ENCODE measurements at places on chromosomes 5 and 9. TPM values are rescaled to one million over a fixed set of nuclear protein-coding genes. Genes with fewer than 3 reads are reported as not detected.
A peak's percentile ranks its signal among the peaks of the same experiment; 100 is the strongest.

Gene SPIN1
- 88.2 TPM for total RNA-seq

Gene PCSK5
- 9.6 TPM for total RNA-seq

Gene PCDHB12
- total RNA-seq: 14.4 TPM

Gene NUDT12
- 10.9 TPM for total RNA-seq

- H3K27ac ChIP-seq: no peak overlapping the region
- no peak overlapping the region for H3K4me3 ChIP-seq
- no peaks in the 10 kb centered on the region for H3K36me3 ChIP-seq
- H3K27me3 ChIP-seq: no peaks in the 10 kb centered on the region
- peaks cover 8% of the 10 kb centered on the region for H3K4me1 ChIP-seq
- no peak for DNase-seq
Measured at GRCh38 chr9:92295827-92296258, 2.3 kb upstream of the IARS1 start.

DNA sequence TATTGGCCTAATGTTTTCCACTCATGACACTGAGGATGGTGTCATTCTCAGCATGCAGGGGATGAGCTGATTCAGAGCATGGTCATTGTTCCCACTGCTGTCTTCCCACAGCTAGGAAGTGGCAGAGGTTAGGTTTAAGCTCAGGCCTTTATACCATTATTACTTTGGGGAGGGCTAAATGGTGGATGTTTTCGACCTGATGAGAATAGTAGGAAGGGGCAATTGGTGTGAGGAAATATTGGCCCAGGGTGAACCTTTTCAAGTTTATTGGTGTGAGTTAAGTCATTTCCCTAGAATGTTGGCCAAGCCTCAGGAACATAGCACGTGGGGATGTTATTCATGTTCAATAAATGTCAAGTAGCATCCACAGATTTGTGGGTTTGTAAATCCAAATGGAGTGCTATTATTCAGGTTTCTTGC, 59.6 kb downstream of the ARHGAP26 start:
- H3K4me3 ChIP-seq: no peak overlapping the region
- DNase-seq: no peak
- peaks cover 2% of the 10 kb centered on the region for H3K4me1 ChIP-seq
- H3K27ac ChIP-seq: no peak overlapping the region

- no peaks in the 10 kb centered on the region for H3K36me3 ChIP-seq
- H3K27me3 ChIP-seq: peaks cover 5% of the 10 kb centered on the region
- H3K4me3 ChIP-seq: no peak overlapping the region
- H3K4me1 ChIP-seq: peaks cover 9% of the 10 kb centered on the region
- DNase-seq: no peak
Measured at GRCh38 chr9:114314881-114315722, 7.8 kb upstream of the ORM1 start.

DNA sequence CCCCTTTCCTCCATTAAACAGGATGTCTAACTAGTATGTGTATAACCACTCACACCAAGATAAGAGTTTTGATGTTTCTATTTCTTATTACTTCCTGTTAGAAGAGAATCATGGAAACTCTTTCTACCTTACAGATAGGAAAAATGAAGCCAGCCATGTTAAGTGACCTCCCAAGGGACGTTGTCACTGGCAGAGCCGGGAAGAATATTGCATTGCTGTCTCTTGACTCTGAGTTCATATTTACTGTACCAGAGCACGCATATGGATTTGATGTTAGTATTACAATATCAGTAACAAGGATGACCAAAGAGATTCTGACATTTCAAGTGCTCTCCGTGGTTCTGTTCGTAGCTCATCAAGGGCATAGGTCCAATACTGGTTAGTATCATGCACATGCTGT, 12.5 kb upstream of the C5orf63 start:
- no peaks in the 10 kb centered on the region for H3K4me1 ChIP-seq
- DNase-seq: no peak
- no peak overlapping the region for H3K4me3 ChIP-seq

DNA sequence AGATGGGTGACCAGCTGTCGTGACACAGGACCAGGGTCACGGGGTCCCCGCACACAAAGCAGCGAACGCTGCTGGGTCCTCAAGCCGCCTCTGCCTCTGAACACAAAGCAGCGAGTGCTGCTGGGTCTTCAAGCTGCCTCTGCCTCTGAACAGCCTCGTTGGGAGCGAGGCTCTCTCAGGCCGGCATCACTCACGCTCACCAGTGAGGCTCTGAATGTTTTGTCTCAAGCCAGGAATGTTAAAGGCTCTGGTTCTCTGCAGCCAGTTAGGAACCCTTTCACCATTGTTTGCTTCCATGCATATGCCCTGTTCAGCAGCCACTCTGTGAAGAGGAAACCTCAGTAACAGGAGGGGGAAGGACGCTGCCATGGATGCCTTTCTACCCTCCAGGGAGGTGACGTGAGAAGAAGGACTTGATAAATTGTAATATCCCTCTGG, 82.7 kb upstream of the TAF11L2 start:
- DNase-seq: peak; percentile 90
- H3K36me3 ChIP-seq: no peaks in the 10 kb centered on the region
- peaks cover 42% of the 10 kb centered on the region for H3K4me1 ChIP-seq
- H3K27me3 ChIP-seq: peaks cover 13% of the 10 kb centered on the region

DNA sequence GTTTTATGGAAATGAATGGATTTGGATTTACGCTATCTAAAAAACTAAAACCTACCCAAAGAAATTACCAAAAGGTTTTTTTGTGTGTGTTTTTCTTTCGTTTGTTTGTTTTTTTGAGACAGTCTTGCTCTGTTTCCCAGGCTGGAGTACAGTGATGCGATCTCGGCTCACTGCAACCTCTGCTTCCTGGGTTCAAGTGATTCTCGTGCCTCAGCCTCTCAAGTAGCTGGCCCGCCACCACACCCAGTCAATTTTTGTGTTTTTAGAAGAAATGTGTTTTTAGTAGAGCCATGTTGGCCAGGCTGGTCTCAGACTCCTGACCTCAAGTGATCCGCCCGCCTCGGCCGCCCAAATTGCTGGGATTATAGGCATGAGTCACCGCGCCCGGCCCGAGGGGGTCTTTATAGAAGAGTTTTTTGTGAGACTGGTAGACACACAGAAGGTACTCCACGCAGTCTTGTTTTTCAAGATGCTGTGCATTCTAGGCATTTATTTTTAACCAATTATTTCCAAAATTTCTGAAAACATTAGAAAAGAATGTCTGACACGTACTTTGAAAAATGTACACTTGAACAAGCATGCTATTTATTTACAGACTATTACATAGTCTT, 75.7 kb downstream of the NR6A1 start:
- H3K27ac ChIP-seq: no peak overlapping the region
- H3K4me1 ChIP-seq: peaks cover 6% of the 10 kb centered on the region
- no peak for DNase-seq
- no peak overlapping the region for H3K4me3 ChIP-seq
- H3K36me3 ChIP-seq: no peaks in the 10 kb centered on the region

DNA sequence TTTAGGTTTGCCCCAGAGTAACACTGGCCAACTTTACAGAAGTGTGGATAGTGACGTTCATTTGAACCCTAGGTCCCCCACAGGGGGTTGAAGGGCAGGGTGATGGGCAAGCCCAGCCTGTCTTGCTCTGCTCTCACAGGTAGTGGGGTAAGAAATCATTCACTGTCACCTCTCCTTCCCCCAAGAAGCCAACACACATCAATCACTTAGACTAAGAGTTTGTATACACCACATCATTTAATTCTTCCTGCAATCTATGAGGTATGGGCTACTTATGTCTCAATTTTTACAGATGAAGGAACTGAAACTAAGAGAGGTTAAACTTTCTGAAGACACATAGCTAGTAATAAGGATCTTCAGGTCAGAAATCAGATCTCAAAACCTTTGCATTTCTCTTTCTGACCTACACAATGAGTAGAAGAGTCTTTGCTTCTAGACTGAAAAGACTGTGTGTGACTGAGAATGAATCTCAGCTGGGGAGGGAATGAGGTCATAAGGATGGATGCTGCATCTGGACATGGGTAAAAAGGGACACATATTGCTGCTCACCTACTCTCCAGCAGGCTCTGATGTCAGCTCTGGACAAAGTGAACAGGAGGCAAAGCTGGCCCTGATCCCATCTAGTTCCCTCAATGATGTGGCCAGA, 81.0 kb upstream of the EQTN start:
- H3K27ac ChIP-seq: no peak overlapping the region
- no peak for DNase-seq
- no peak overlapping the region for H3K4me3 ChIP-seq
- no peaks in the 10 kb centered on the region for H3K36me3 ChIP-seq

DNA sequence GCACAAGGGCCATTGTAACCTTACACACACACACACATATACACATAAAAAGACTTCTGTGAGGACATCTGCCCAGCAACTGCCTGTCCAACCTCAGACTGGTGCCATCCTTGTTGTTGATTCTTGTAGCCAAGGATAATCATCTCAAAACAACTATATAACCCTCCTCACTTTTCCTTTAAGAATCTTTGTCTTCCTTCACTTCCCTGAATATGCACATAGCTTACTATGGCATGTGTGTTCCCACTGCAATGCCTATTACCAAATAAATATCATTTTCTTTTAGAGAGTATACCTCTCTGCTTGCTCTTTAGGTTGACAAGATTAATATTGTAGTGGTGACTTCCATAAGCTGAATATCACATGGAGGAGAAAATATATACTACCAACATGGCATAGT, 55.2 kb downstream of the APBA1 start:
- DNase-seq: no peak
- H3K27ac ChIP-seq: no peak overlapping the region
- H3K4me3 ChIP-seq: no peak overlapping the region
- no peaks in the 10 kb centered on the region for H3K4me1 ChIP-seq
- no peaks in the 10 kb centered on the region for H3K36me3 ChIP-seq

DNA sequence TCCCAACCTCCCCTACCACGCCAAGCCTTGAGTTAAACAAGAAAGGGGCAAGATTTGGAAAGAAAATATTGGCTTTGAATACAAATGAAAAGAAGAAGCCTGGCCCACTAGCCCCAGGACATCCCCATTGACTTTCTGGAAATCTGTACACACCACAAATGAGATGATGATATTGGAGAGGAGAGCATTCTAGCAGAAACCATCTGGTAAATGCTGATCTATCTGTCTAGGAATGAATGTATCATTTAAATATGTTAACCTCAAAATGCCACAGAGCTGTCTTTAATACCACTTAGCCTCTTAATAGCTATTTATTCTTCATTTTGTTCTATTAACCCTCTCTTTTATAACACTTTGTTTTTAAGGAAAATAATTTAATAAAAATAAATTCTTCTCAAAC, 270.2 kb upstream of the PDE4D start:
- no peak for DNase-seq
- H3K27me3 ChIP-seq: peaks cover 1% of the 10 kb centered on the region
- peaks cover 3% of the 10 kb centered on the region for H3K4me1 ChIP-seq
- H3K36me3 ChIP-seq: no peaks in the 10 kb centered on the region
- H3K4me3 ChIP-seq: no peak overlapping the region
- H3K27ac ChIP-seq: no peak overlapping the region

DNA sequence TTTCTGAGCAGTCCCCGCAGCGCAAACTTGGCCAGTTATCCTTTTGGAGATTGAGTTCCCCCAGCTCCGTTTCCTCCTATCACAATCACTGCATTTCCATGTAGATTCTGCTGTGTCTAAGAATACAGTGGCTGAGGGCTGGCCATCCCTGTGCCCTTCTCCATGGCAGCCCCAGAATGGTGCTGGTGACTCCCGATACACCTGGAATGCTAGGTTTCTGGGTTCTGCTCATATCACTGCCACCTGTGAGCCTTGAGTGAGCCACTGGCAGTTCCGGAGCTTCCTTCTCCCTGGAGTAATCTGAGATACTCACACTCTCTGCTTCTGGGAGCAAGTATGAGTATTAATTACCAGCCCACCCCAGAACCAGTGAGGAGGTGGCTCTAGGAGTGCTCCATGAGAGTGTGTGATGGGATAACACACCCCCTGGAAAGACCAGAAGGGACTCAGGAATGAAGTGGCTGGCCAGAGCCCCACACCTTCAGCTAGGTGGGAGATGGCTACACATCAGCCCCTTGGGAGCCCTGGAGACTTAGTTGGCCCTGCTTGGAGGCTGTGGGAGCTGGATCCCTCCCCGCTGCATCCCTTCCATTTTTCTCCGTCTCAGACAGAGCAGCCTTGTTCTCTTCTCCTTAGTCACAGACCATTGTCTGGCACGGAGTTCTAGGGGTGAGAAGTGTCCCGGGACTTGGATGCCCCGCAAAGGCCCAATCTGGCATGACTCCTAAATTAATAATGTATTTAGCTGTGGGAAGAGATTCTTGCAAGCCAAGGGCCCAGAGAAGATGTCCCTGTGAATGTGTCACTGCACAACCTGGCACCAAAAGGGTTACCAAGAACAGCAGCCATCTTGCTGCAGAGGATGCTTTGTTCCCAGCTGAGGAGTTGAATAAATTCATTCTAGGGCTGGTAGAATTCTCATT, 4.9 kb downstream of the PCDHGC5 start:
- H3K4me1 ChIP-seq: peaks cover 36% of the 10 kb centered on the region
- H3K36me3 ChIP-seq: no peaks in the 10 kb centered on the region
- H3K4me3 ChIP-seq: no peak overlapping the region
- peak overlapping the region; percentile 69 for H3K27ac ChIP-seq
- DNase-seq: no peak

DNA sequence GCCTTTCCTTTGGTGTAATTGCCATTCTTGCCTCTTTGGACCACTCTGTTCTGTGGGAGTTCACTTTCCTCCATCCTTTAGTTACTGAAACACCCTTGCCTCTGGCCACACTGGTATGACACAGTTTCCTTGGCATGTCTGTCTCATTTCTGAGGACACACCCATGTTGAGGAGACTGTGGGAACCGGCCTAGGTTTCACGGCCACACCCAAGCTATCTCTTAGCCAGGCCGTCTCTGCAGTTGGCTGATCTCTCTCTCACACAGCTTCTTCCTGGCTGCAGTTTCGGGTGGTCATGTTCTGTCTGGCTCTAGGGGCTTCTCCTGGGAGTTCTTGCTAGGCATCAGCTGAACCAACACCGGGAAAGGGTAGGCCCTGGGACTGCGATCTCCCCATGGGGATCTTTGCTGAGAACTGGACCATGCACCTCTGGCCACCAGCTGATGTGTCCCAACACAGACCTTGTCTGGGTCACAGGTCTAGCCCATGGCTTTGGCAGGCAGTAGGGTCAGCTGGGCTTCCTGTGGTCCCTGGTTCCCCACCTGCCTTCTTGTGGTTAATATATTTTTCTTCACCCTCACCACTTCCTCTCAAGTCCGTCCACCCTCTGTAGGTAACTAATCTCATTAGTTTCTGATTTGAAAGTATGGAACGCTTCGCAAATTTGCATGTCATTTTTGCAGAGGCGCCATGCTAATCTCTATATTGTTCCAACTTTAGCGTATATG, 24.9 kb downstream of the ARHGEF37 start:
- H3K4me3 ChIP-seq: no peak overlapping the region
- no peaks in the 10 kb centered on the region for H3K4me1 ChIP-seq
- H3K27me3 ChIP-seq: no peaks in the 10 kb centered on the region
- no peaks in the 10 kb centered on the region for H3K36me3 ChIP-seq
- DNase-seq: no peak

DNA sequence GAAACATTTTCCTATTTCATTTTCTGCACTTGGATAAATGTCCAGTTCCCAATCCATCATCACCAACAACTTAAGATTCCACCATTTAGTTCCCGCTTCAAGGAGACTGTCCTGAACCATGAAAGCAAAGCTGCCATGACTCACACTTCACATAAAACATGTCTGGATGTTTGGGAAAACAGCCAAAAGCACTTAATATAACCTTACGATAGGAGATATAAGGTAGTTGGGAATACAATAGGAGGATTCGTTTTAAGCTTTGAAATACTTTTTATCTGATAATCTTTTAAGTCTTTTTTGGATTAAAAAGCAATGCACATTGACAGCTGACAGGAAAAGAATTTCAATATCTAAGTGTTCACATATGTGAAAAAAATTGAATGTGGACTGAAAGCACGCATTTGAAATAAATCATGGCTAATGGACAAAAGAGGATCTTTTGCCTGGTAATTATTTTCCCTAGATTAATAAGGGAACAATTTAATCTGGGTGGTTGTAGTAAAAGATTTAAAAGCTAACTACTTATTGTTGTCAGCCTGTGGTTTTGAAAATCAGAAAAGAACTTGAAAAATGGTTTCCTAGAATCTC, 17.3 kb upstream of the TGFBI start:
- H3K27ac ChIP-seq: no peak overlapping the region
- H3K36me3 ChIP-seq: no peaks in the 10 kb centered on the region
- no peaks in the 10 kb centered on the region for H3K27me3 ChIP-seq
- H3K4me1 ChIP-seq: peaks cover 4% of the 10 kb centered on the region
